Epithelial cell of prostate (primary cell): ENCODE measurements at places on chromosomes 7 and 10.

DNA sequence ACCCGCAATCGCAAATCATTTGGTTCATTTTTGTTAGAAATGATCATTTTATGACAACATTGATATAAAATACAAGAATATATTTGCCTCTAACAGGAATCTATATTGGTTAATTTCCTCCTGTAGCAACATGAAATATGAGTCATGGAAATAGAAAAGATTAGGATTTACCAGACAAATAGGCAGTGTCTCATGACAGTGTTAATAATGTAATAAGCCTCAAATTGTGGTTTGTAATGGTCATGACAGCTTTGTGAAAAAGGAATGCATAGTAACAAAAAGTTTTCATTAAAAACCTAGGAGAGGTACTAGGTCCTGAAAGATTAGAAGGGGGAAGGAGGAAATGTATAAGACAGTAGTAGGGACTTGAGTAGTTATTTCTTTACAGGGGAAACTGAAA is 7.9 kb upstream of the SLK start:
- peak; percentile 24 for DNase-seq

GRCh38 chr7:39075210-39075609 is 97.5 kb downstream of the POU6F2 start:
- DNase-seq = no peak

GRCh38 chr10:99667108-99667751 is 7.9 kb downstream of the ENTPD7 start:
- DNase-seq = no peak

DNA sequence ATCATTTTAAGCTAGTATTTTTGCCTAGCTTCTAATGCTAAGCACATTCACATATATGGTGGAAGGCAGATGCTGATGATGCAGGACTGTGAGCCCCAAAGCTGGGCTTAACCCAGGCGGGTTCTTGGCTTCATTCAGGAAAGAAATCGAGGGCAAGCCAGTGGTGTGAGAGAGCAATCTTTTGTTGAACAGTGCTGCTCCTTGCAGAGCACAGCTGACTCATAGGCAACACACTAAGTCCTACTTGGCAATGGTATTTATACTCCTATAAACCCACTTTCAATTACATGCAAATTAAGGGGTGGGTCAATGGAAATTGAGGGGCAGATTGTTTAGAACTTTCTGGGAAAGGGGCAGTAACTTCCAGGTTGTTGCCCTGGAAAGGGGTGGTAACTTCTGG is 42.0 kb upstream of the CELF2 start:
- no peak for DNase-seq

DNA sequence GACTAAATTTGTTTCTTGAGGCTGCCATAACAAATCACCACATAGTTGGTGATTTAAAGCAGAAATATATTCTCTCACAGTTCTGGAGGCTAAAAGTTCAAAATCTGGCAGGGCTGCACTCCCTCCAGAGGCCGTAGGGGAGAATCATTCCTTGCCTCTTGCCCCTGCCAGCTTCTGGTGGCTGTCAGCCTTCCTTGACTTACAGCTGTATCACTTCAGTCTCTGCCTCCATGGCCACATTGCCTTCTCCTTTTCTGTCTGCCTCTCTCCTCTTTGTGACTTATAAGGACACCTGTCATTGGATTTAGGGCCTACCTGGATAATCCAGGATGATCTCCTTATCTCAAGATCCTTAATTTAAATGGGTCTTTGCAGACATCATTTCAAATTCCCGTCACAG is 5.8 kb upstream of the LRRC4 start:
- DNase-seq = no peak

GRCh38 chr10:62482581-62482980 is 108.4 kb downstream of the ZNF365 start:
- no peak for DNase-seq

- no peak for DNase-seq
Observed at GRCh38 chr10:87547734-87548311, 43.1 kb downstream of the MINPP1 start.

DNA sequence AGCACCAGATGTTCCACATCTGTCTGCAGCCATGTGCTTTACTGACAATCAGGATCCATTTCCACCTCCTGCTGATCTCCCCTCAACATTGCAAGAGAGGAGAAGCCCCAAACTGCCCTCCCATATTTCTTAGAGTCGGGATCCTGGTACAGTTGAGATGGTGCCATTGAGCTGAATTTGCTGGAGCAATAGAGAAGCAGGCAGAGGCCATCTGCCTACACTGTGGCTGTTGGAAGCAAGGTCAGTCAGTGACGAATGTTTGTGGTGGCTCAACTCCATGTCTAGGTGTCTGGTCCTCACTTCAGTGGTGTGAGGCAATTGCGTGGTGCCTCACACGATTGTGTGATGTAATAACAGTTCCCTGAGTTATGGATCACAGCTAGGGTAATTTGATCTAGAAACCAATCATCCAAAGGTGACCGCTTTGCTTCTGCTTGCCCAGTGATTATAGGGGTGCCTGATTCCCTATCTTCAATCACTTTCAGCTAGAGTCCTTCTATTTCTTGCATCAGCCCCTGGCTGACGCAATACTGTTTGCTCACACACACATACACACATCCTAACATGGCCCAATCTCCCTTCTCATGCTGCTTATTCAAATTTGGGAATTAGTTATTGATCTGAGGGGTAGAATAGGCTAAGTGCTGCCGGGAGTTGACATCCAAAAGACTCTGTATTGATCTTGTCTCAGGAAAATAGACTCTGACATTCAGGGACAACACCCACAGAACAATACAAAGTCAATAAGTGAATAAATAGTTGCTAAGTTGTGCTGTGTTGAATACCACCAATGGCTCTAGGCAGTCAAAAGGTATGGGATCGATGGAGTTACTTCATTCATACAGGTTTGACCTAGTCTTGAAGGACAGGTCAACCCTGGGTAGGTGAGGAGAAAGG is 46.1 kb upstream of the SLC35B4 start:
- no peak for DNase-seq
